Sigmoid colon (tissue), 7 donors: ENCODE measurements at places on chromosomes 13 and 19. TPM values are rescaled to one million over a fixed set of nuclear protein-coding genes. Genes with fewer than 3 reads are reported as not detected.

DNA sequence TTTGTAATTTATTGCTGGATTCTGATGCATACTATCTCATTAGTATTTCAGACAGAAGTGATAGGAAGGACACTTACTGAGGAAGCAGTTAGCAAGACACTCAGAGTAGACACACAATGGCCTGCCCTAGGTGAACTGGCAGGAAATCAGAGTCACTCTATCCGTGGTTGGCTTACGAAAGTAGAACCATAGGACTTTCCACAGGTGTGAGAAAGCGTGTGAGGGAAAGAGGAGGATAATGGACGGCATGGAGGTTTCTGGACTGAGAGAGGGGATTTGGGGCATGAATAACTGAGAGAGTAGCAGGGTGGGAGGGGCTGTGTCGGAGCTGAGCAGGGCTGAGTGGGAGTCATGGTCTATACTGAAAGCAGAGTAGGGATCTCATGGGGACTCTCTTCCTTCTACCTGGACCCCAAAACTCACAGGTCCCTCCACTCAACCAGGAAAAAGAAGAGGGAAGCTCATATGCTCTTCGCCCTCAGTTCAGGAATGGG is 18.7 kb upstream of the EID2 start:
- H3K36me3 ChIP-seq: no peaks in the 10 kb centered on the region
- no peak for DNase-seq
- no peaks in the 10 kb centered on the region for H3K27me3 ChIP-seq
- no peak overlapping the region for H3K4me3 ChIP-seq
- H3K27ac ChIP-seq: no peak overlapping the region

DNA sequence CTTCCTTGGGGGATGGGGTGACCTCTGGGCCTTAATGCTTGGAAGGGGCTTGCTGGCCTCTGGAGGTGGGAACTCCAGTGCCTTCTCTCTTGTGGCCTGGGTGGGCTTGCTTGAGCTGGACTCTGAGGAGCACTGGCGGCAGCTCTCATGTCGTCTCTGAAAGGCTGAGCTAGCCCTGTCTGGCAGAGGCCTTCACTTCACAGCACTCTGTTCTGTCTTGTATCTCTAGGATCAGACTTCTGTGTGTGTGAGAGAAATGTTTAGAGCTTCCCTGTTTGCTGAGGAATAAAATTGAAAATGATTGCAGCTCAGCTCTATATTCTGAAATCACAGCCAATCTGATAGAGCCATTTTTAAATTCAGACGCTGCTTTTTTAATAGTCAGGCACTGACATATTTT is 185.3 kb downstream of the KCNRG start:
- no peaks in the 10 kb centered on the region for H3K4me1 ChIP-seq
- DNase-seq: no peak
- H3K36me3 ChIP-seq: no peaks in the 10 kb centered on the region
- no peak overlapping the region for H3K27ac ChIP-seq
- H3K27me3 ChIP-seq: no peaks in the 10 kb centered on the region
- no peak overlapping the region for H3K4me3 ChIP-seq

GRCh38 chr13:73223372-73223781 is 164.6 kb downstream of the KLF5 start:
- no peaks in the 10 kb centered on the region for H3K4me1 ChIP-seq
- H3K4me3 ChIP-seq: no peak overlapping the region
- no peaks in the 10 kb centered on the region for H3K36me3 ChIP-seq
- no peak for DNase-seq
- H3K27ac ChIP-seq: no peak overlapping the region

Gene APLP1
- 3.6 TPM for total RNA-seq

Gene ZNF701
- 22.4 TPM for total RNA-seq

GRCh38 chr19:5627395-5627904 is 4.6 kb downstream of the SAFB start:
- H3K4me1 ChIP-seq: peaks cover 82% of the 10 kb centered on the region
- H3K27ac ChIP-seq: no peak overlapping the region
- no peak overlapping the region for H3K4me3 ChIP-seq

Gene CYP4F2
- not detected for total RNA-seq

GRCh38 chr13:71056581-71056980 is 810.4 kb downstream of the DACH1 start:
- DNase-seq: no peak
- H3K36me3 ChIP-seq: no peaks in the 10 kb centered on the region
- H3K27me3 ChIP-seq: no peaks in the 10 kb centered on the region
- no peaks in the 10 kb centered on the region for H3K4me1 ChIP-seq
- H3K4me3 ChIP-seq: no peak overlapping the region
- no peak overlapping the region for H3K27ac ChIP-seq
